Stimulated activated CD4-positive, alpha-beta T cell treated with anti-CD3 and anti-CD28 coated beads, Interleukin-15, amount 100 ng/mL, for 1 hour (primary cell): ENCODE measurements at places on chromosomes 7 and 10.

- DNase-seq, result no peak
These were observed 866.3 kb downstream of the CCSER2 start for GRCh38 chr10:85194706-85195105.

- no peak for DNase-seq
These were observed 73.3 kb downstream of the ARID5B start for GRCh38 chr10:61974601-61975390.

DNA sequence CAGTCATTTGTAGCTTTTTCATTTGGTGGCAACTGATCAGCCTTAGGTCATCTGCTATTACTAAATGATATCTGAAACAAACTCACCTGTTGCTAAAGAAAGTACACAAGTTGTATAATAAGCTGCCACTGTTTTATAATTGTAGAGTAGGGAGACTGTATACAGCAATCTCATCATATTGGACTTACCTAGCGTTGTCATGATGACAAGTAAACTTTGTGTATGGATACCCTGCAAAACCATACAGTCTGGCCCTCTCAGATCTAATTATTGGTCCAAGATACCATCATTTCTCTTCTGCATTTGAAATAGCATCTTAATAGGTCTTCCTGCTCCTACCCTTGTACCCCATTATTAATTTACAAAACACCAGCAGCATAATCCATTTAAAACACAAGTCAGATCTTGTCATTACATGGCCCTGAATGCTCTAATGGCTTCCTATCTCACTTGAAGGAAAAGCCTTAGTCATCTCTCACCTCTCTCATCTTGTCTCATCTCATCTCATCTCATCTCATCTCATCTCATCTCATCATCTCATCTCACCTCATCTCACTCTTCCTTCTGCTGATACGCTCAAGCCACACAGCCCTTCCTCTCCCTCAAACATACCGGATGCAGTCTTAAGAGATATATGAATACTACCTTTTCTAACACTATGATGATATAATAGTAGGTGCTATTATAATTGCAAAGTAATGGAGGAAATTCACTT lies 540.6 kb downstream of the MDFIC start:
- no peak for DNase-seq

DNA sequence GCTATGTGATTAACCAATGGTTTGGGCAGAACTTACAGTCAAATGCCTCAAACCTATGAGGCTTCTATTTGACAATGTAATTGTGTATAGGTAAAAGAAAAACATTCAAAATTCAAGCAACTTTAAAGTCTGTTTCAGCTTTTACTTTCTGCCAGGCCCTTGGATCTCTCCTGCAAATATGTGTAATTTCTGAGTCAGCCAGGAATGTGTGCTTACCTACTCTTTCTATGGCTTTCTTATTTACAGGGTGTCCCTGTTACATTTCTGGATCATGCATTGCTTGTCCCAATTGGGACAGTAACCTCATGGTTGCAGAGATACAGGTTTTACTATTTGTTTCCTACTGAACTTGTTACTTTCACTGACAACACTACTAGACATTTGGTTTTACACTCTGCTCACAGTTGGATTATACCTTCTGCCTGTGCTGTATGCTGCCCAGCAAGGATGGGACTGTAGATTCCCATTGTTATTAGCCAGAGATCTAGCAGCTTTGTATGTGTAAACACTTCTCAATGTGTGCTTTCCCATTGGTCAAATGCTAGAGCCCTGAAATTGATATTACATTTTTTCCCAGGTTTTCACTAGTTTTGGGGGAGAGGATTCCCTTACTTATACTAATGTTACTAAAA lies 355.3 kb downstream of the ARL4A start:
- no peak for DNase-seq

GRCh38 chr10:66167816-66168215 lies 758.0 kb upstream of the LRRTM3 start:
- no peak for DNase-seq

GRCh38 chr10:131910663-131911314 lies 10.0 kb downstream of the PPP2R2D start:
- DNase-seq, result no peak

DNA sequence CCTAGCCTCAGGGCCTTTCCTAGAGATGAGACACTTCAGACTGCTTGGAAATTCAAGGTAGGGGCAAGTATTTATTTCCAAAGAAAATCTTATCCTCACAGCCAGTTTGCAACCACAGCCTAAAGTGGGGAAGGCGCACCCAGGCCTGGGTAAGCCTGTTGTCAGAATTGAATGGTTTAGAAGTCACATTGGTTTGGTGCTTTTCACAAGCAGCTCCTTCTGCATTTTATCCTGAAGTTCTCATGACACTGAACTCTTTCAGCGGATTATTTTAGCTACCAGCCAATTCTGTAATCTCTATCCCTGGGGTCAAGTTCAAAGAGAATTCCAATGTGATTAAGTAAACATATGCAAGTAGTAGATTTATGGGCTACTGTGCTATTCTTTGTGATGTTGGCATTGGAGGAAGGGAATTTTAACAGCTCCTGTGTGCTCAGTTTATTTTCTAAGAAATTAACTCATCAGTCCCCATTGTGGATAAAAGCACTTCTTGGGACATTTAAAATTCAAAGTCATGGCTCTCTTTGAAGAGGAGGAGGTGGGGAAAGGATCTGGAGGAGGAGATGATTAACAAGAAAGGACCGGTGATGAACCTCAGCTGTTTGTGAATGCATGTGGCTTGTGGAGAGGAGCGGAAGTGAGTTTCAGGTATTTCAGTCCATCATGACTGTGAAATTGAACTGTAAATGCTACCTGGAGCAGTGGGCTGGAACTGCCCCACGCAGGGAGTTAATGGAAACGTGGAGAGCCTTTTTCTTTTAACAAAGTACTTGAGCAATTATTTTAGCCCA lies 90.2 kb upstream of the CACUL1 start:
- DNase-seq, result no peak

DNA sequence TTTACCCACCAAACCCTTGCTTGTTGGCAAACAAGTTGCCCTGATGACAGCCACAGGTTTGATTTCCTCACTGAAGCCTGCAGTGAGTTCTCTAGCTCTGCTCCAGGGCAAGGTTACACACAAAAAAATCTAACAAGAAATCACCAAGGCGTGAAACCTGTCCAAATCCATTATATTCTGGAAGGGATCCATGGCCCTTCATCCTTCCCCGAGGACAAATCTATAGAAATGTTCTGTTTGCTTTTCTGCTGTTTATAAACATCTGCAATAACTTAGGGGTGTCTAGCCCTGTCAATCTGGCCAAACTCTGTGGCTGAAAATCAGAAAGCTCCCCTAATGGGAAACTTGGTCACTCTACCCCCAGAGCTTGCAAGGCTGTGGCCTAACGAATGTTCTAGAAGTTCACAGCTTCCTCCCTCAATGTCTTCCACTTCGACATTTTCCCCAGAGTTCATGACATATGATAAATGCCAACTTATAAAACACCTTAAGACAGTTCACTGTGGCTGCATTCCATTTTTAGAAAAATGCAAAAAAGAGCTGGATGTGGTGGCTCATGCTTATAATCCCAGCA lies 164.5 kb downstream of the PRPF18 start:
- no peak for DNase-seq

DNA sequence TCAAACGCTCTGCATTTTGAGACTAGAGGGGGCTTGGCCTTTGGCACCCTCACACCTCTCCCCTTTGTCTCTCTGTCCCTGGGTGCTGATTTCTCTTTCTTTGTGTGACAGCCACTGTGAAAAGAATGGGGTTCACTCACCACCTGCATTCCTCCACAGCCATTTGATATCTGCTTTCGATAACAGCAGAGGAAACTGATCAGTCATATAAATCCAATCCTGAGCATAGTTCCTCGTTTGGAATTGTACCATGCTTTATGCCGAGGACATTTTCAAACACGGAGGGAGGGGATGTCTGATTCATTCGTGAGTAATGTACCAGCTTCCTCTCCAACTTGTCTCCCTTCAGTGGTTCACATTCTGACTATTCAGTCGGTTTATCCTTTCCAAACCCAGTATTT lies 15.8 kb downstream of the MET start:
- DNase-seq, result no peak

- no peak for DNase-seq
These were observed 1.5 kb downstream of the CWF19L1 start for GRCh38 chr10:100265821-100266485.

DNA sequence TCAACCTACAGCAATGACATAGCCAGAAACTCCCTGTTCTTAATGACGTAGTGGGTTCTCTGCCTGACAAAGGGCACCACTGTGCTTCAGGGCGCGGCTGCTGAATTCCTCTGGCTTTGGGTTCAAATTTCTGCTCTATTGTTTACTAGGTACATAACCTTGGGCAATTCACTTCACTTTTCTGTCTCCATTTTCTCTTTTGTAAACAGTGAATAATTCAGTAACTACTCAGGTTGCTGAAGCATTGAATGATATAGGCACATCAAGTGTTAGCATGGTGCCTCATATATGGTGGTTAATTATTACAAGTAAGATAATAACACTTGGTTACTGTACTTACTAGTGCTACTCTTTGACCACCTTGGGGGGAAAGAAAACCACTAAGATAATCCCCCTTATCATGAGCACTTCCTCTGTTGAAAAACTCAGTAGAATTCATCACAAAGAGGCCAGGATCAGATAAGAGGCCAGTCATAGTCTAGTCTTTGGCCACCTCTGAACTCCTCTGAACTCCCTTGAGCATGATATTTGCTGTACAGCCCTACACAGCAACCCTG lies 92.0 kb upstream of the AHR start:
- no peak for DNase-seq

GRCh38 chr10:119342335-119342734 lies 135.0 kb downstream of the GRK5 start:
- DNase-seq, result no peak

GRCh38 chr10:71517298-71518169 lies 120.8 kb downstream of the CDH23 start:
- DNase-seq, result no peak

- DNase-seq, result no peak
These were observed 66.5 kb downstream of the PHYHIPL start for GRCh38 chr10:59242991-59243390.

- DNase-seq, result no peak
These were observed 123.4 kb upstream of the BTBD16 start for GRCh38 chr10:122147663-122148062.

DNA sequence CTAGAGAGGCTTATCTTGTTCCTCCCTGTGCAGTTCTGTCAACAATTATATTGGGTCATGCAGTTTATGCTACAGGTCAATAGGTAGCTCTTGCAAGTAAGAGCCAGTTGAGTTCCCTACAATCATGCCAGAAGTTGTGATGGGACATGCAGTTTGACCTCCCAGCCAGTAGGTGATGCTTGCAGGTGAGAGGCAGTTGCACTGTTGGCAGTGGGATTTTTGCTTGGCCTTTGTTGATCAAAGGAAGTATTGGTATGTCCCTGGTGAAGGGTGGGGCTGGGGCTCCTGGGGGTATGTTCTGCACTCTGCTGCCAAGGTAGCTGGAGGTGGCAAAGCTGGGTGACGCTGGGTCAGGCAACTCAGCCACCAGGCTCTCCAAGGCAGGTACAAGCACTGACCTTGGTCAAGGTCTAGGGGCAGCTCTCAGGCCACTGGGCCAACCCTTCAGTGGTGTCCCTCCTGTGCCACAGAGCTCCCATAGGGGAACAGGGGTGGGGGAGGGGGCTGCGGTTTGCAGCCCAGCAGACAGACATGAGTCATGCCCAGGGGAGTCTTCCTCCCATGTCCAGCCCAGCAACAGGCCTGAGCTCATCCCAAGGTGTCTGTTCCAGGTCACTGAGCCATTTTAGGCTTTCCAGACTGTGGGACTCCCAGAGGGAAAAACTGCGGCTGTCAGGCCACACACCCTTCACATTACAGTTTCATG lies 43.3 kb downstream of the MEOX2 start:
- DNase-seq, result no peak

DNA sequence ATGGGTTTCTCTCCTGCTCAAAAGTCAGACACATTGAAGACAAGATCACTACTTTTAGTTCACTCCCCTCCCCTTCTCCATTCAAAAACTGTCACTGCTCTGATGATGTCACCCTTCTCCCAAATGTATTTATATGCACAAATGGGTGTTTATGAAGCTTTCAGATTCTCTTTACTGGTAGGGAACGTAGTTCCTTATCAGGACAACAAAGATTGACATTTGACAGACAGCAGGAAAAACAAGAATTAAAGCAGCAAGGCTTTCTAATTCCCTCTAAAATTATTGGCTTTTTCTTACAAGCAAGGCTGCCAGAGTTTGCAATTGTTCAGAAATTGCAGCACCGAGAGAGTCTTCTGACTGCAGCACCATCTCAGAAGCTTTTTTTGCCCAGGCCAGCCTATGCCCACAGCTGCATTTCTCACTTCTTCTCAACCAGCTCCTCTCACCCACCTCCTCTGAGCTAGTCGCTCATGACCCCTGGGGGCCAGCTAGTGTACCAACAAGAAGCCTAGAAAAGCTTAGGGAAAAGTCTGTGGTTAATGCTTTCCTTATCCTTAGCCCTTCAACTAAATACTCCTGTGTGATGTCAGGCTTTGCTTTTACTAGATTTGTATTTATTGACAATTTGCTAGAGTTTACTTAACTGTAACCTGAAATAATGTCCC lies 265.1 kb downstream of the HTR7 start:
- no peak for DNase-seq

DNA sequence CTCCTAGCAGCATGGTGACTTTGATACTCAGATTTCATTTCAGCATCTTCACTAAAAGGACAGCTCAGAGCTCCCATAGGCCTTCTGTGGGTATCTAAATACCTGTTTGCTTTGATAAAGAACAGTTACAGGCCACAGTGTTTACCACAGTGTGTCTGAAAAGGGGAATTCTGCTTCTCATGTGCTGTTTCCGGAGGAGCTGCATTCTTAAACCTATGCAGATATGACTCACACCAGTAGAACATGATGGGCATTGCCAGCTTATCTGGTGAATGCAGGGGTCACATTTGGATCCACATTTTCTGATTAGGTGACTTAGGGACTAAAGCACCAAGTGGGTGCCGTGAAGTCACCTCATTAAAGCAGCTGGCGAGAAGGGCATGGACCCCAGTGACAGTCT lies 52.6 kb downstream of the TRRAP start:
- DNase-seq, result no peak

DNA sequence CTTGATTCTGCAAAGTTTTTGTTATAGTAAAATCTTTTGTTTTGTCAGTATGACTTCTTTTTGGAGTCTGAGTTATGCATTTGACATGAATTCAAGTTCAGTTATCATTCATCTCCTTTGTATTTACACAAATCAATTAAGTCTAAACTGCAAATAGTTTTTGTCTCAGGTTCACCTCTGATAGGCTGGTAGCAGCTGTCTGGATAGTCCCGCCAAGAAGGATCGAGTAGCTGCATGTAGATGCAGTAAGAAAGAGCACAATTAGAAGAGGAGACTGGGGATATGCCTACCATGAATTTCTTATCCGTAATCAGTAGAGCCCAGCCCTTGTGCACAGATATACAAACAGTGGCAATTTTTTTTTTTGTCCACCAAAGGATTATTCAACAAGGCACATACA lies 392.5 kb upstream of the ETV1 start:
- no peak for DNase-seq
